ENCODE measurements at places on chromosomes 7 and 10.

DNA sequence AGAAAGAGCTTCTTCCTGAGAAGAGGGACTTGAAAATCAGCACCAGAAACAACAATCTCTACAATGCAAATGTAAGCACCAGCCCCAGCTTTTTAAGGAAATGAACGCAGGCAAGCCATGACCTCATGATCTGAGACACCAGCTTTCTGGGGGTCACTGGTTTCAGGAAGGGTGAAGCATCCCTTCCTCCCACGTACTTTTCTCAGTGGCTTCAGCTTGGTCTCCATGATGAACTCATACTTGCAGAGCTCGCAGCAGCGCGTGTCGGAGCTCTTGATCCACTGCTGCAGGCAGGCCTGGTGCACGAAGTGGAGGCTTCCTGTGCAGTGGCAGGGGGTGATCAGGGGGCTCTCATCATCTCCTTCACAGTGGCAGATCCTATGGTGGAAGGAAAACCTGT is 87.0 kb downstream of the ALOX5 start:
- peak; percentile 49 for DNase-seq

DNA sequence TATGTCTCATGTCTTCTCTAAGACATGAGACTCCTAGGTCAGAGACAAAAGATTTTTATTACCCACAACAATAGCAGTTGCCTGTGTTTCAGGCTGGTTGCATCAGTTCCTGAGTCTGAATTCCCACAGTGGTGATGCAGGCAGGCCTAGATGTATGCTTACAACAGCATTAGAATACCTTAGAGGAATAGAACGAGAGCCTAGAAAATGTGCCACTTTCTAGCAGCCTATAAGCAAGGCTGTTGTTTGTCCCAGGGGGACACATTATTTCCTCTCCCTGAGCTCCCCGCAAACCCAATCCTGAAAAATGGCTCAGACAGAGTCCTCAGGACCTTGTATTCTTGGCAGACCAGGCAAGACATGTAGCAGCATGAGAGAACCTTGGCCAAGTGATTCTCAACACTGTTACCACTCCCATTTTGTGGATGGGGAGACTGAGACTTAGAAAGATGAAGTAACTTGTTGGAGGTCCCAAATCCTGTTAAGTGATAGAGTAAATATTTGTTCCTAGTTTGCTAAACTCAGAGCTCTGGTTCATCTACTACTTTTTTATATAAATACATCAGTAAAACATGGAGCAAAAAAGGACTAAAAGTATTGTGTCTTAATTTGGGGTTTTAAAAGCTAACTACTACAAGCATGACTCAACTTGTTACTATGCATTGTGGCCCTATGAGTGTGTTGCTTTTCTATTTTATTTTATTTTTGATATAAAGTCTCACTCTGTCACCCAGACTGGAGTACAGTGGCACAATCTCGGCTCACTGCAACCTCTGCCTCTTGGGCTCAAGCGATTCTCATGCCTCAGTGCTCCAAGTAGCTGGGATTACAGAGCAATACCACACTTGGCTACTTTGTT is 14.2 kb downstream of the VTI1A start:
- DNase-seq, result no peak

GRCh38 chr10:22180724-22181123 is 37.1 kb downstream of the EBLN1 start:
- DNase-seq, result no peak

DNA sequence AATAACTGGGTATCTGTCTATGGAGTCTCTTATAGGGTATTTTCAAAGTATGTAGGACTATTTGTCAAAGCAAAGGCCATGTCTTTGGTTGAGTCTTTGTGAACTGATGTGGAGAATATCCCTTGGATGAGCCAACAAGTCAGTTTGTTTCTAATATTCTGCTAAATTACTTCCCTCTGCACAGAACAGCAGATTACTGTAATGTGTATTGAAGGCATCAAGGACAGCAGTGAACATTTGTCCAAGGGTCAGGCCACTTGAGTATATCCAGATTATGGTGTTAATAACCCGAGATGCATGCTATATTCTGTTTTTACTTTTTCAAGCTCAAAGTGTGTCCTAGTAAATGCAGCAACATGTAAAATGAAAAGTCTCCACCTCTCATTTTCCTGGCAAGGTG is 144.2 kb upstream of the GLI3 start:
- DNase-seq, result no peak

GRCh38 chr10:78706726-78707540 is 361.8 kb upstream of the ZMIZ1 start:
- no peak for DNase-seq

DNA sequence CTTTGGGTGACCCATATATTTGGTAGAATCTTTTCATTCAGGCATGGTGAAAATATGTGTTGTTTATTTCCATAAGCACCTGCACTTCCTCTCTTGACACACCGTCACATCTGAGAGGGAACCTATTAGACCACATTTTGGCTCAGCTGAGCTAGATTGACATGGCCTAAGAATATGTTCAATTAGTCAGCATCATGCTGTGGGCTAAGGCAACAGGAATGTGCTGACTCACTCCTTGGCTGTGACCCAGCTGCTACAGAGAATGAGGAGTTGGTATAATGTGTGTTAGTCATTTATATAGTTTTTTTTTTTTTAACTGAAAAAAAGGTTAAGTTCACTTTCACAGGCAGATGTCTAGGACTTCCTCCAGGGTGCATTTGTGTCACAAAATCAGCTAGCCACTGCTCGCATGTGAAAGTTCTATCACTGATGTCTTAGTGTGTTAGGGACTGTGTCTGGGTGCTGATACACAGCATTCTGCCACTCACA is 180.6 kb downstream of the SEMA3E start:
- DNase-seq, result peak; percentile 48

- peak; percentile 45 for DNase-seq
Measured at GRCh38 chr10:118732245-118733165, 22.3 kb downstream of the CACUL1 start.

- no peak for DNase-seq
Measured at GRCh38 chr7:33048704-33049103, 13.9 kb downstream of the NT5C3A start.

DNA sequence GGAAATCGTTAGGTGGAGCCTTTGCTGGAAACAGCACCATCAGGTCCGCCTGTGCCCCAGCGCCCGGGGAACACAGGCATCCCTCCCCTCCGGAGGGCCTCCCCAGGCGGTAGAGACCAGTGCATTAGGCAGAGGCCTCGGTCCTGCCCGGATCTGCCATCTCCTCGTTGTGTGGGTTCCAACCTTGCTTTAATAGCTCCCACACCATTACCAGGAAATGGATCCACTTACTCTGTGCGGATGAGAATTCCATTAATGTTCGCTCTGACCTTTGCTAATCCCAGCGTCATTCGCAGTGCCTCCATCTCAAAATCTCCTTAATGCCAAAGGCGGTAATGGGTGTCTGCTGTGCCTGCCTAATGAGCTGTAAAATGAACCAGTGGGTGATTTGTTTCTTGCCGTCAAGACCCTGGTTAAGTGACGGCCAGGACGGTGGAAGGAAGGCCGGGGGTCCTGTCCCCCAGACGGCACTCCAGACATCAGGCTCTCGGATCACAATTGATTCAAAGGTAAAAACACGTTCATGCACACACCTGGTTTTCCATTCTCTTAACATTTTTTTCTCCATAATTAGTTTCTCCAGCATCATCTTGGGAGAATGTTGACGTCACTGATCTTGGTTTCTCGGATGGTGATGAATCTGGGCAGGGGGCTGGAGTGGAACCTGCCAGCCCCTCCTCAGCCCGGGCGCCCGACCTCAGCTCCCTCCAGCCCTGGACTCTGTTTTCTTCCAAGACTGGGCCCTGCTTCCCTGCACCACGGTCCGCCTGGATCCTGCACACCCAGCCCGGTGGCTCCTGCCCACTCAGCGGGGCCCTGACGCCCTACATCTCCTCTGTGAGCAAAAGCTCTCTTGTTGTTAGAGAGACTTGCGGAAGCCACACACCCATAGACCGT is 22.8 kb upstream of the FAM20C start:
- no peak for DNase-seq

DNA sequence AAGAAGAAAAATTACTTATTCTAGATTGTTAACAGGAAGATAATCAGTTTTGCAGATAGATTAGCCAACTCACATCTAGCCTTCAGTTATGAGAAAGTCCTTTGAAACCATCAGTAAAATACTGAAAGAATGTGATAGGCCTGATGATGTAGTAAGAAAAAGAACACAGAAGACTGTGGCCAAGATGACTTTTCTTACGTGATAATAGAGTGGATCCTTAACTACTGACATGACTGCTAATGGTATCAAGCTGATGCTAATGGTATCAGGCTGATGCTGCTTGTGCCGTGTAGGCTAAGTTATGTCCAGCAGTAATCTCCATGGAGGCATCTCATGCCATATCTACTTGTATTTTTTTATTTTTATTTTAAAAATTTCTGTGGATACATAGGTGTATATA is 114.2 kb downstream of the GLCCI1 start:
- DNase-seq, result no peak
